Trophoblast cell (in vitro differentiated cells and primary cell): ENCODE measurements at places on chromosomes 6 and 20.

DNA sequence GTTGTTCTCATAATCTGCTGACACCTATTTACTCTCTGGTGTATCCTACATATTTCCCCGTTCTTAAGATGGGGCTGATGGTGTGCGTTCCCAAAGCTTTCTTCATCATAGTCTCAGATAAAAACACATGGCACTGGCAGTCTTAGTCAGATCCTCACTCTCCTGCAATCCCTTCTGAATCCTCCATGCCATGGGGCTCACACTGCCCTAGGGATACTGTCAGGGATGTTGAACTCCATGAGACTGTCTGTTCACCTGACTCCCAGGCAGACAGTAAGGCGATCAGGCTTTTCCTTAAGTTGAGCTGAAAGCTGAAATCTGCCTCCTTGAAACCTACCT is 76.0 kb downstream of the SLX4IP start:
- no peak for DNase-seq

- no peak for DNase-seq
Measured at GRCh38 chr20:5353624-5354496, 37.1 kb upstream of the PROKR2 start.

DNA sequence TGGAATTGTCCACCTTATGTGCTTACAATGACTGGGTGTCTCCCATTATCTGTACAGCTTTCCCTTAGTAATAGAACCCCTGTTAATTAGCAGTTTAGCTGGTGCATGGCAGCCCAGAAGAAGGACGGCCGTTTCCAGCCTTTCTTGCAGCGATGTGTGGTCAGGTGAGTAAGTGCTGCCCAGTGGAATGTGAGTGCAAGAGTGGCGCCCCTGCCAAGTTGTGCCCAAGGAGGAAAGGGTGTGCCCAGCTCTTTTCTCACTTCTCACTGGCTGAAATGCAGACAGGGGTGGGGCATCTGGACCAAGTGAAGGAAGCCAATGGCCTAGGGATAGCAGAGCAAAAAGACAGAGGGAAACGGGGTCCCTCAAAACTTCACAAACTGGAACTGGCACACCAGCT is 296.8 kb downstream of the PREX1 start:
- no peak for DNase-seq

DNA sequence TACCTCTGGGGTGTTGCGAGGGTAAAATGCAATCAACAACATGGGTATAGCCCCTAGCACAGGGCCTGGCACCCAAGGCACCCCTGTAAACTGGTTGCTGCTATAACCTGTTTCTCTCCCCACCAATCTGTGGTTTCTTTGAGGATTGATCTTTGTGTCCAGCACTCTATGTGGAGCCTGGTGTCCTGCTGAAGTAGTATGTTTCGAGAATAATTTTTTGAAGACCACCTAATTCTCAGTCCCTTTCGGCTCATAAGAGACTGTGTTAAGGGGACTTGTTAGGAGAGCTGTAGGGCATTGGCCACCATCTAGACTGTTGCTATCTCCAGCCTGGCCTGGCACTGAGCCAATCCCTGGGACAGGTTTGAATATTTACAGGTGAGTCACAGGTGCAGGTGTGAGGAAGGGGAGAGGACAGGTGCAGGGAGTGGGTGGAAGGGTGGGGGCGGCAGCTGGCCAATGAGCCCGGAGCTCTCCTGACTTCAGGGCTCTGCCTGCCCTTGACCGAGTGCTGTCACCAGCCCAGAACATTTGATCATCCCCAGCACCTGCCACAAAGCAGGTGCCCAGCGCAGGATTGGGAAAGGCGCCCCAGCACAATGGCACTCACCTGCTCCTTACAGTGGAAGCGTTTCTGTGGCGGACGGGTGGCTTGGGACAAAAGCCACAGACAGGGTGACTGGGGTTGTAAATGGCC is 8.1 kb upstream of the C20orf144 start:
- DNase-seq, result peak; percentile 64

DNA sequence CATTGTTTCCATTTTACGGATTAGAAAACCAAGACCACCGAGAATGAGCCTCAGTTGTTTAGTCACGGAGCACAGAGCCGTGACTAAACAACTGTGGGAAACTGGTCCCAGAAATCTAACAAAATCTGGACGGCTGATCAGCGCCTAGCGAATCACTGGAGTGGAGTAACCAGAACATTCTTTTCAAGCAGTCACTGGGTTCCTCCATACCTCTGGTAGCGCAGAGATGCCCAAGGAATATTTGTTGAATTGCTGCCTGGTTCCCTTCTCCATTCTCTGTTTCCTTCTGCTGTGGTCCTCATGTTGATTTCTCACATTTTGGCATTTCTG is 62.0 kb downstream of the GPX5 start:
- peak; percentile 36 for DNase-seq

- no peak for DNase-seq
Measured at GRCh38 chr6:3753228-3753835, 1.8 kb upstream of the PXDC1 start.

DNA sequence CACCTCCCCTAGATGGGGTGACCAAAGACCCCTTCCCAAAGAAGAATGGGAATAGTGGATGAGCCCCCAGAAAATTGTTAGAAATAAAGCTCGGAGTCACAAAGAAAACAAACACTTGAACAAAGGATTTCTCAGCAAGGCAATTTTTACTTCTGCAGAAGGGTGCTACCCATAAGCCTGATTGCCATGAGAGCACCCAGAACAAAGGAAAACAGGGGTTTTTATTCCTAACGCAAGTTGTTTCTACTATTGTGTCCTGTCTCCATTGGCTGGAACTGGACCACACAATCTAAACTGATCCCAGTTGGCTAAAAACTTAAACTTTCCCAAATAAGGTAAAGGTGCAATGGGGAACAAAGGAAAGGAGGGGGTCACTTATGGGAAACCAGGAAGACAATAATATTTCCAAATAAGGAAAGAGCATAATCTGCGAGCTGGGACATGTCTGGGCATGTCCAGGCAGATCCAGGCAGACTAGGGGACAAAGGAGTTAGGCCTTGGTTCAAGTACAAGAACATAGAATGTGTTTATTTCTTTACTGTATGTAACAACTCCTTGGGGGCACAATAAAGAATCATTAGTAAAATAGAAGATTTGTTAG is 20.0 kb downstream of the HLA-B start:
- no peak for DNase-seq

DNA sequence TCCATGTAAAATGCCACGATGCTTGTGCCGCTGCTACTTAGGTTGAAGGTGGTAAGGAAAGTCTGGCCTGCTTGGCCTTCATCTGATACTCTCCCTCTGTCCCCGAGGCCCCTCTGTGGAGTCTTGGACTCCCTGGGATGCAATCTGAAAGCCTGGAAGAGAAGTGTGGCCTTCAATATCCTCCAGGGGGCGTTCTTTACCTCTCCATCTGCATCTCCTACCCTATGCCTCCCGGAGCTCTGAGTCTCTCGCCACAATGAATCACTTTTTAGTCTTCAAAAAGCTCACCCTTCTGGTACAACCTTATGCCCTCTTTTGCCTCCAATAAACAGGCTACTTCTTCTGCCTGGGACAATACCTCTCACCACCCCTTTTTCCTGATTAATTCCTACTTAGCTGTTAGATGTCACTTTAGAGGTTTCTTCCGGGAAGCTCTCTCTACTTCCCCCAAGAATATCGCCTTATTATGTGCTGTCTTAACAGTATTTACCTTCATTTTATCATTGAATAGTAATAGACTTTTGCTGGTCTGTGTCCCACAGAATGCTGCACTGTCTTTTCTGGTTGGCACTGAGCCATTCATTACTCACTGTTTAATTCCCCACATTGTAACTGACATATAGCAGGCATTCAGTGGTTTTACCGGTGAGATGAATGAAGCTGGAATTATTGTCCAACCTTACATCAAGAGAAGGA is 13.9 kb upstream of the ATG5 start:
- DNase-seq, result peak; percentile 45

GRCh38 chr6:4303638-4304037 is 168.3 kb upstream of the ECI2 start:
- DNase-seq, result peak; percentile 47

DNA sequence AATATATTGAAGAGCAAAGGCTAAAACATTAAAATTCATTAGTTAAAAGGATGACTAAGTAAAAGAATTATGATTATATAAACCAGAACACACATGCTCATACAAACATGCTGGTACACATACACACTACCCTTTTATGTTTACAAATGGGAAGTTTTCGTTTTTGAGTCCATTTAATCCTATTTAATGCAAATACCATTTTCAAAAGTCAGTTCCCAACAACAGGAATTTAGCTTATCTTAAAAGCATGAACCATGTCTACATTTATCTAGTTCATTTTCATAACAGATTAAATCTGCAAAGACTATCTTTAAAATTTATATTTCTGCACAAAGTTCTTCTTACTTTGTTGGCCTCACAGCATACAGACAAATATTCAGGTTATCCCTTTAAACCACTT is 42.5 kb downstream of the MAN1A1 start:
- peak; percentile 75 for DNase-seq

DNA sequence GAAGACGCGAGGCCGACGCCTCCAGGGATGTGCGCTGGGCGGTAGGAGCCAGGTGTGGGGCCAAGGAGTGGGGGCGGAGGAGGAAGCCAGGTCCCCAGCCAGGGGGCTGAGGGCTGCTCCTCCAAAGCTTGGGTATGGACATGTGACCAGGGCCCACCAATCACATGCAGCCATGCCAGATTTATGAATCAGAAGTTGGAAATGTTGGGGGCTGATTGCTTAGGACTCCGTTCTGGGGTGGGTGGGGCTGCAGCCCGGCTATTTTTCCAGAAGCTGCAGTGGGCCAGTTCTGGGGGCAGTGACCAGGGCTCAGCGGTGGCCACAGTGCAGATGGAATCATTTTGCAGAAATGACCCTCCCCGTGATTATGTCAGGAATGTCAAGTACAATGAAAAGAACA is 96.0 kb downstream of the CEBPB start:
- no peak for DNase-seq

DNA sequence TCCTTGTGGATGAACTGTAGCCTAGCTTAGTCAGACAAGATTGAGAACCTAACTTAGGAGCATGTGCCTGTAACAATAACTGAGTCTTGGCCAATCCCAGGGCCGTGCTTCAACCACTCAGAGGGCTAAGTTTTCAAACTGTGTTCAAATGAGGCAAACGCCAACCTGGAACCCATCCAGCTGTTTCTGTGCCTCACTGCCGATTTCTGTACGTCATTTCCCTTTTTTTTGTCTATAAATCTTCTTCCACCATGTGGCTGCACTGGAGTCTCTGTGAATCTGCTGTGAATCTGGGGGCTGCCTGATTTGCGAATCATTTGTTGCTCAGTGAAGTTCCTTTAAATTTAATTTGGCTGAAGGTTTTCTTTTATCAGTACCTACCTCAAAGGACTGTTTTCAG is 115.0 kb upstream of the CHD6 start:
- no peak for DNase-seq
